Muscle of leg (tissue), 16 donors: ENCODE measurements at places on chromosomes 4 and X. TPM values are rescaled to one million over a fixed set of nuclear protein-coding genes. Genes with fewer than 3 reads are reported as not detected.

DNA sequence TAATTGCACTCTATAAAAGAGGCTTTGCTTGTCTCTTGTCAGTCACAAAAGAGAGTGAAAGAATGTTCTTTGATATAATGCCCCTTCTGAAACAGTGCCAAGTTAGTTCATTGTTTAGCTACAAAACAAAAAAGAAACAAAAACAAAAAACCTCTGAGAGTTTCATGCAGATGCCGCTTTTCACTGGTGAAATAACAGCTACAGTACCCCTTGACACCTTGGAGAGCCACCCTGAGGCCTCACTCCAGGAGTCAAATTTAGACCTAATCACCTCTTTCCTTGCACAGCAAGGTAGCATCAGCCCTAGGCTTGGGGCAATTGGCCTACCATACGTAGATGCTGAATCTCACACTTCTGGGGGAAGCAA lies 185.2 kb downstream of the UNC5C start:
- DNase-seq = no peak

DNA sequence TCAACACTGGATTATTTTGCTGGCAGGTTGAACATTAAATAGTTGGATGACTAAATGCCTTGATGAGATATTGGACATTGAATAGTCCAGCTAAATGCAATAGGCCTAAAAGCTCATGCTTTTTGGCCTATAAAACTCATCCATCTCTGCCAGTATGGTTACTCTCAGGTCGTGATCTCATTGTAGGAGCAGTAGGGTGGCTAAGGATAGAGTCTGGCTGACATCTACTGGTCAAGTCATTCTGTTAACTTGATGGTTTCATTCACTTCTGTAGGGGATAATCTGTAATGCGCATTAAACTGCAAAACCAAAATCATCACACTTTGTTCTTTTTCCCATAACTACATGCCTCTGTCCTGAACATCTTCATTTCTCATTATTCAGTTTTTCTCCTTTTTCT lies 227.0 kb downstream of the DKK2 start:
- peak; percentile 43 for DNase-seq

The NDP gene
- 2.5 TPM for polyA plus RNA-seq

DNA sequence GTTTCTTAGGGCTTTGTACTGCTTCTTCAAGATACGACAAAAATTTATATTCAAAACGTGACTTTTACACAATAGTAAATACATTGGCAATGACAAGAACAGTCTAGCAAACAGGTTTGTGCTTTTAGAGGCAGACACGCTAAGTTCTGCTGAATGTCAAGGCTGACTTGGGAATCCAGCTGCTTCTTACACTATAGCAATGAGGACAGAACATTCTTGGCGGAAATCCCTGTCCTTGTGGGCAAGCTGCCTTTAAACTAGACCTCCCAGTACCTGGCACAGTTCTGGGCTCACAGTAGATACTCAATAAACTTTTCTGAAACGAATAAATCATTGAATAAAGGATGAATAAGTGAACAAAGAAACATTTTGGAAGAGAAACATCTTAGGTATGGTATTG lies 148.2 kb downstream of the RASL11B start:
- peak; percentile 77 for DNase-seq
